ENCODE measurements at places on chromosomes 13 and 19. TPM values are rescaled to one million over a fixed set of nuclear protein-coding genes. Genes with fewer than 3 reads are reported as not detected.

The GPR42 gene
- not detected for total RNA-seq

The NDFIP2 gene
- 0.27 TPM for total RNA-seq

The ZNF850 gene
- 5.7 TPM for total RNA-seq

The ZNF536 gene
- total RNA-seq: under 0.01 TPM

The PLVAP gene
- total RNA-seq: 0.81 TPM

The PCSK4 gene
- total RNA-seq: 11.6 TPM

The RAB8A gene
- 130 TPM for total RNA-seq

The ZNF607 gene
- total RNA-seq: 4.3 TPM
